Stimulated activated CD4-positive, alpha-beta T cell treated with anti-CD3 and anti-CD28 coated beads, Interleukin-1b, Interleukin-23, amount 100 ng/mL, for 1 hour (primary cell): ENCODE measurements at places on chromosomes 7 and 10.

GRCh38 chr7:139645572-139646523 is 122.4 kb downstream of the CLEC2L start:
- DNase-seq: peak; percentile 67

- no peak for DNase-seq
These were observed 11.2 kb upstream of the CXCL12 start for GRCh38 chr10:44395902-44396670.

GRCh38 chr10:13302821-13303555 is 3.1 kb upstream of the PHYH start:
- DNase-seq: no peak

DNA sequence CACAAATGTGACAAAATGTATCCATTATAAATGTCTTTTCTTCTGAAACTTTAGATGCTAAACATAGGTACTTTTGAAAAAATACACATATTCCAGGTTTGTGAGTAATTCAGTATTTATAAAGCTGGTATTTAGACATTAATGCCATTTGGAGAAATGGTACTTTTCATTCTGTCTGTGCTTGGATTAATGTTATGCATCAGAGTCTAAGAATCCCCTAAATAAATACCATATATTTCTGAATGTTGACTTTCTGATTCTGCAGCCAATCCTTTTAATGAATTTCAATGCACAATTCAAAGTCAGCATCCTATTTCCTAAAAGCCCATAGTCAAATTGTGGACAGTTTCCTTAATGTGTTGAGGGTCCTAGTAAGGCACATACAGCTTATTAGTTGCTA is 145.0 kb downstream of the DKK1 start:
- no peak for DNase-seq

DNA sequence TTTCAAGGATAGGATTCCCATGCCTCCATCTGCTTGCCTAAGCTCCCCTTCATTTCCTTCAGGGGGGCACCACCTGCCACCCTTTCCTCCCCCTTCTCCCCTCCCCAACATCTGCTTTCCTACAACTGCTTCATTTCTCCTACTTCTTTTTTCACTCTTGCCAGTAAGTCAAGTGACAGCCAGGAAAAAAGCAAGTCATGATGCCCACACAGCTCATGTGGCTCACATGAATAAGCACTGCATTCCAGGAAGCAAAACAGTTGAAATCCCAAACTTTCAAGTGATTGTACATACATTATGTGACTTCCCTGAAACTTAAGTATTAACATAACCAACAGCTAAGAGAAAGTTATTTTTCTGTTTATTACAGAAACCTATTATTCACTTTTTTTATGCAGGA is 78.6 kb downstream of the TNS3 start:
- DNase-seq: no peak

- no peak for DNase-seq
These were observed 17.7 kb upstream of the FAM170B start for GRCh38 chr10:49151481-49151880.

DNA sequence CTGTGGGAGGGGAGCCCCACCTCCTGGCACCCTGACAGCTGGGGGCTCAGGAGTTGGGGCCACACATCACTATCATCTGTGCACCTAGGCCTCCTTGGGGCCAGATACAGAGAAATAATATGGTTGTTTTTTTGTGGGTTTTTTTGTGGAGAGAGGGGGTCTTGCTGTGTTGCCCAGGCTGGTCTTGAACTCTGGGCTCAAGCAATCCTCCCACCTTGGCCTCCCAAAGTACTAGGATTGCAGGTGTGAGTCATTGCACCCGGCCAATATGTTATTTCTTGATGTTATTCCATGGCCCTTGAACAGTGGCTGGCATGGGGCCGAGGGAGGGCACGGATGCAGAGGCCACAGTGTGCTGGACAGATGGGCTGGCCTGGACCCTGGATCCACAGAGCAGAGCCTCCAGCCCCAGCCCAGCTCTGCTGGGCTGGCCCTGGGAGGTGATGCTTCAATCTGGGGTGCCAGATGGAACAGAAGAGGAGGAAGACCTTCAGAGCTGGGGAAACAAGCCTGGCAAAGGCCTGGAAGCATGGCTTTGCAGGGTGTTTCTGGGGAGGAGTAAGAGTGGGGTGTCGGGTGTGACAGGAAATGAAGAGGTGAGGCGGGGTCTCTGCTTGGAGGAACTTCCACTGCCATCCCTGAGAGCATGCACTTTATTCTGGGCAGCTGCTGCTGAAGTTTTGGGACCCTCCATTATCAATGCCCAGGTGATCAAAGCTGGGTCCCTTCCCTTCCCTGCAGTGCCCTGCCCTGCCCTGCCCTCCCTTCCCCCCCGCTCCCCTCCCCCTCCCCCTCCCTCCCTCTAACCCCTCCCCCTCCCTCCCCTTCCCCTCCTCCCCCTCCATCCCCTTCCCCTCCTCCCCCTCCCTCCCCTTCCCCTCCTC is 3.7 kb upstream of the FZD9 start:
- no peak for DNase-seq

DNA sequence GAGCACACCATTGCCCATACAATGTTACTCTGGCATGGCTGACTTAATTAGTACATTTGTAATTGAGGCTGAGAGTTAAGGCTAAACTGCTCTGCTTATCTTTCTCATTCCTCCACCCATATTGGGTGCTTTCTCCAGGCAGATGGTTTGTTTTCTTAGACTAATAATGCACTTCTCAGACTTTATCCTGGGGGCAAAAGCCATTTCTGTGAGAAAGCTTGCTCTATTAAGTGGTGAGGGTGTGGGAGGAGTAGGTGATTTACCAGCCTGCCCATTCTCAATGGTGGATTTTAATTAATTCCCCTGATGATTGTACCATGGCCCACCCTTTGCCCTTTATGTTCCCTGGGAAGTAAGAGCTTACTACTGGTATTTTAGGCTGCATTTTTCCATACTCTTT is 174.8 kb downstream of the FOXP2 start:
- DNase-seq: no peak

DNA sequence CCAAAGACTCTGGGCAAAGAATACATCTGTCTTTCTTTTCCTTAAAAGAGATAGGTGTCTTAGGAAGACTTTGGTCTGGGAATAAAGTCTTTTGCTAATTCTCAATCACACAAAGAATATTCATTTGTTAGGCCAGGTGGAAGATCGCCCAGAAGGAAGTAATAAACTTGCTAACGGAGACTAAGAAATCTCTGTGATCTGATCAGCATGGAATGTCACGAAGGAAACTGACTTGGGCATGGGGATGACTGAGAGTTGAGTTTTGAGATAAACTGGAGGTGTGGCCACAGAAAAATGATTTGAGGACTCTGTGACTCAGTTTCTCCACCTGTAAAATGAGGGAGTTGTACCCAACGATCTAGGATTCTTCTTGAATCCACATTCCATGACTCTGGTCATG is 161.1 kb upstream of the SVIL start:
- no peak for DNase-seq

DNA sequence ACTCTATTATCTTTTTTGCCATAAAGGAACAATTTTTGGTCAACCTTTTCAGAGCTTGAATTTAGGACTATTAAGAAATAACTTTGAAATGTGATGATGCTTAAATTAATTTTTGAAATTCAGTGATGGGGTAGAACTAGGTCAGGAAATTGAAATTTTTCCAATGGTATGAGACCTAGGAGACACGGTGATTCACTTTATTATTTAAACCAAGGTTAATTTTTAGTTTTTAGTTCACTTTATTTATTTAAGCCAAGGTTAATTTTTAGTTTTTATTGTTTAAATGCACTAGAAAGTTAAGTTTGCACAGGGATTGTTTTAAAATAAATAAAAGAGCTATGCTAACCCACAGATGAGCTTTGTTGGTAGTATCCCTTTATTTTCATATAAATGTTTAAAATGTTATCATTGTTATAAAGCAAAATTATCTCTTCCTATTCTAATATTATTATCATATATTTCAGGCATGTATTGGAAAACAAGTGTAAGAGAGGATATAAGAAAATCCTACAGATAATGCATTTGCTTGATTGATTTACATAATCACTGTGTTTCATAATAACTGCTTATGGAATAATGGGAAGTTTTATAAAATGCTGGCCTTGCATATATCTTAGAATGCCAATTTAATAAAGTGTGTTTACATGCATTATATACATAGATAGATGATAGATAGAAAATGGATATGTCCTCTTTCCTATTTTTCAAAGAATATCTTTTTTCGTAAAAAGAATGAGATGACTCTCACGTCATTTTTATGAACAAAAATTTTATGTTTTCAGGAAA is 163.6 kb downstream of the HGF start:
- DNase-seq: no peak

DNA sequence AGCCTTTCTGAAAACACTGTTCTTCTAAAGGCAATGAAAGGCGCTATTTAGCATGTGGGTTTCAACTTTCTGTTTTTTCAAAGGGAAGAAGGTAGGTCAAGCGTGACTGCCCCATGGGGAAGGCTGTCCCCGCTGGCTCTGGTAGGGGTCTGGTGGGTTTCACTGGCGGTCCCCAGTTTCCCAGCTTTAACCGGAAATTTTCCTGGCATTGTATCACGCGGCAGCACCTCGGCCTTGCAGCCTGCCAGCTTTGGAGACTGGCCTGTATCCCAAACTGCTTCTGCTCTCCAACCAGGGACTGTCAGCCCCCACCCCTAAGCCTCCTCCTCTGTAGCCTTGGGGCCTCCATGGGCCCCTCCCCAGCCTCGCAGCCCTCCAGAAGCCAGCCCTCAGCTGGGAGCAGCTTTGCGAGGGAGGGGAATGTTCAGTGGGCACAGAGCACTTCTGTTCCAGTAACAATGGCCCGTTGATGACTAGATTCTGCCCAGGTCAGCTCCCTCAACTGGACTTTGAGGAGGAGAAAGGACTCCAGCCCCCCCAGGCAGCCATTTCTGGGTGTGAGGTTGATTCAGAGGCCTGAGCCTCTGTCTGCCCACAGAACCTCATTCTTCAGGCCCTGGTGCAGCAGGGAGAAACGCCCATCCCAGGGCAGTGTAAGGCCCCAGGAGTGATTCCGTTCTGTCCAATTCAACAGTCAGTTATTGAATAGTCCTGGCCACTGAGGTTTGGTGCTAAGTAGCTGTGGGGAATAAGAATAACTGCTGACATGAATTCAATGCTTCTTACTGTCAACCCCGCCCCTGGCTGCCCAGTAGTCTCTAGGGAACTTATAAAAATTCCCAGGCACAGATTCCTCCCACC is 17.1 kb downstream of the CHST3 start:
- no peak for DNase-seq

GRCh38 chr7:30028749-30029635 is 780 bp downstream of the PLEKHA8 start:
- no peak for DNase-seq

GRCh38 chr10:101493782-101494281 is 94.2 kb downstream of the POLL start:
- DNase-seq: no peak

DNA sequence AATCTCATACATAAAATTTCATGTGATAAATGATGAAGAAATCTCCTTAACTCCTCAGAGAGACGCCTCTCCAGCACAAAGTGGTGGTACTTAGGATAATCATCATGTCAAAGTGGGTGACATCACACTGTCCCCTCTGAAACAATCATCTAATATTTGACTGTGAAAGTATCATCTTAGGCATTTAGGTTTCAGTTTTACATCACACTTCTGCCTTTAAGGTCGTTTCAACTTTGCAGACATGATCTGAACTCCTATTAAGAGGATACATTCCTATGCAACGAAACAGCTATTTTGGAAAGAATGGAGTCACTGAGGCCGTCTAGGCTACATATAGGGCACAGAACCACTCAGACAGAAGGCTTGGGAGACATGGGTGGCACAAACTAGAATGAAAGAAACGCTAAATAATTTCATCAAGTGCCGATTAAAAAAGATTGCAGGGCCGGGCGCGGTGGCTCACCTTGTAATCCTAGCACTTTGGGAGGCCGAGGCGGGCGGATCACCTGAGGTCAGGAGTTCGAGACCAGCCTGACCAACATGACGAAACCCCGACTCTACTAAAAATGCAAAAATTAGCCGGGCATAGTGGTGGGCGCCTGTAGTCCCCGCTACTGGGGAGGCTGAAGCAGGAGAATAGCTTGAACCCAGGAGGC is 2.0 kb downstream of the VOPP1 start:
- DNase-seq: no peak

GRCh38 chr7:20447021-20447650 is 116.4 kb downstream of the ITGB8 start:
- no peak for DNase-seq

GRCh38 chr10:126519992-126520391 is 131.7 kb upstream of the ADAM12 start:
- no peak for DNase-seq

GRCh38 chr7:66758950-66759628 is 18.6 kb downstream of the RABGEF1 start:
- DNase-seq: no peak

DNA sequence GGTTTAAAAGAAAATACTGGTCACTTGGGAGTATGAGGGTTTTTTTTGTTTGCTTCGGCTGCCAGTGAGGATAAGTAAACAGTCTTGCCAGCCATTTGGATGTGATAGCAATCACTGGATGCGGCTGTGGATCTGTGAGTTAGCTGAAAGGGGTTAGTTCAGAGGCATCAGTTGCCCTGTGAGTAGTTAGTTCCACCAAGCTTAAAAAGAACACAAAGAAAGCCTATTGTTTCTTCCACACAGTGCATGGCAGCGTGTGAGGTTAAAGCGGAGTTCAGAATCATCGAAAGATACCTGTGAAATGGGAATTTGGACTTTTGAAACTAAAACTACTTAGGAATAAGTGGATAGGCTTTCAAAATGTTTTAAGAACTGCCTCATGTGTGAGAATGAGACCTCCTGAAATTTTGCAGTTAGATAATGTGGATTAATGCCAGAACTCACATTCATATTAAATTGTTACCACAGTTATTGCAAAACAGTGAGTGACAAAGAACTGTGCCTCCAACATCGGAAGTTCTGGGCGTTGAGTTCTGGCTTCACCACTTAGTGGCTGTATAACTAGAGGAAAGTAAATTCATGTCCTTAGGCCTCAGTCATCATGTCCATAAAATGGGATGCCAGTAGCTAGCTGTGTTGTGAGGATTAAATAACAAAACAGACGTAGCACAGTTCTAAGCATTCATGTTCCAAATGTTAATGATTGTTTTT is 31.3 kb downstream of the KIAA1217 start:
- DNase-seq: no peak

- DNase-seq: no peak
These were observed 2.5 kb downstream of the LRCH4 start for GRCh38 chr7:100583132-100584053.
